ENCODE measurements at places on chromosomes 2 and 18.
A peak's percentile ranks its signal among the peaks of the same experiment; 100 is the strongest.

DNA sequence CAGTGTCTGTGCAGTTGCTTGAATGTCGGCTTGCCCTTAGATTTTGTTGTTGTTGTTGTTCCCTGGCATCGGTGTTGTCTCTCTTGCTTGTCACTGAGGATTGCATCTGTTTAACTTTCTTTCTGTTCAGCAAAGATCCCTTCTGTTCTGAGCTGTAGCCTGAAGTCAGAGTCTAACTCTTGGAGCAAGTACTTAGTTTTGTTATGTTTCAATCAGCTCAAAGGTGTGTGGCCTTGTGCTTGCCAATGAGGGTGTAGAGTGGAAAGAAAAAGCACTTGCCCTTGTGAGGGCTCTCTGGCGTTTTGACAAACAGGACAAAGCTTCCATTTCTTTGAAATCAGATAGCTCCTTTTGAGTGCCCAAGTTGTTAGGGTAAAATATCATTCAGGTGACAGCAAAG, 757.1 kb upstream of the CDH7 start:
- no peak for DNase-seq

DNA sequence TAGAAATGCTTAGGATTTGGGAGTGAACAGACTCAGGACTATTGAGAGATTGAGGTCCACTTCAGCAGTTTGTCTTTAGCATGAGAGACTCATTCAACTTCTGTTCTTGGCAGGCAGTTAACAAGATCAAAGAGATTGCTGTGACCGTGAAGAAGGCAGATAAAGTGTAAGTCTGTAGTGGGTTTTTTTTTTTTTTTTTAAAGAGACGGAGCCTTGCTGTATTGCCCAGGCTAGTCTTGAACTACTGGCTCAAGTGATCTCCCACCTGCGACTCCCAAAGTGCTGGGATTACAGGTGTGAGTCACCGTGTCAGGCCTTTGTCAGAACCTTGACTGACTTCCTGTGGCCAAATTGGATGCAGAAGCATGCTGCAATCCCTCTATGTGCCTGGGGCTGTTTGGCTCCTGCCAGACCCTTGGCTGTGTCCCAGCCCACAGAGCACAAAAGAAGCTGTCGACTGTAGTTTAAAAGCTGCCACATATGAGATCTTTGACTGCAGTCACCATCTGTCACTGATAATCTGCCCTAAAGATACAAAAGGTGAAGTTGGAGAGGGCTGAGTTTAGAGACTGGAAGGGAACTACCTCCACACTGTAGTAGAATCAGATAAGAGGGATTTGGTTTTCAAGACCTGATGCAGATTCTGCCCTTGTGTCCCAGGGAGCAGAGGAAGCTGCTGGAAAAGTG, 9.9 kb downstream of the CCT7 start:
- DNase-seq, result no peak

DNA sequence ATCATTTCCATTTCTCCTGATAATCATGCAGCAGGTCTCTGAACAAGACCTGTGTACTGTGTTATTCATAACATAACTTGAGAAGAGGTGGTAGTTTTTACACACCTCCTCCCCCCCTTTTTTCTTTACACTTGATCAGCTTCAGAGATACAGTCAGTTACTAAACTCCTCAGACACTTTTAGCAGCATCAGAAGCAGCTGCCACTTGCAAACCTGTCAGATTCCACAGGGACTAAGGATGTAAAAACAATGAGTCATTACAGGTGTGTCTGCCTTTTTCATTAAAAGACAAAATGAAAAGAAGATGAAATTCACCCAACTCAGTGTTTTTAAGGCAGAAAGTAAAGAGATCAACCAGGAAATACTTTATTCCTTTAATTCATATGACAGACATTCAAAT, 254.0 kb downstream of the NRXN1 start:
- DNase-seq, result no peak

GRCh38 chr2:215098875-215099274, 39.6 kb downstream of the ABCA12 start:
- no peak for DNase-seq

- no peak for DNase-seq
Observed at GRCh38 chr18:64693766-64694165, 544.9 kb upstream of the LINC00305 start.

DNA sequence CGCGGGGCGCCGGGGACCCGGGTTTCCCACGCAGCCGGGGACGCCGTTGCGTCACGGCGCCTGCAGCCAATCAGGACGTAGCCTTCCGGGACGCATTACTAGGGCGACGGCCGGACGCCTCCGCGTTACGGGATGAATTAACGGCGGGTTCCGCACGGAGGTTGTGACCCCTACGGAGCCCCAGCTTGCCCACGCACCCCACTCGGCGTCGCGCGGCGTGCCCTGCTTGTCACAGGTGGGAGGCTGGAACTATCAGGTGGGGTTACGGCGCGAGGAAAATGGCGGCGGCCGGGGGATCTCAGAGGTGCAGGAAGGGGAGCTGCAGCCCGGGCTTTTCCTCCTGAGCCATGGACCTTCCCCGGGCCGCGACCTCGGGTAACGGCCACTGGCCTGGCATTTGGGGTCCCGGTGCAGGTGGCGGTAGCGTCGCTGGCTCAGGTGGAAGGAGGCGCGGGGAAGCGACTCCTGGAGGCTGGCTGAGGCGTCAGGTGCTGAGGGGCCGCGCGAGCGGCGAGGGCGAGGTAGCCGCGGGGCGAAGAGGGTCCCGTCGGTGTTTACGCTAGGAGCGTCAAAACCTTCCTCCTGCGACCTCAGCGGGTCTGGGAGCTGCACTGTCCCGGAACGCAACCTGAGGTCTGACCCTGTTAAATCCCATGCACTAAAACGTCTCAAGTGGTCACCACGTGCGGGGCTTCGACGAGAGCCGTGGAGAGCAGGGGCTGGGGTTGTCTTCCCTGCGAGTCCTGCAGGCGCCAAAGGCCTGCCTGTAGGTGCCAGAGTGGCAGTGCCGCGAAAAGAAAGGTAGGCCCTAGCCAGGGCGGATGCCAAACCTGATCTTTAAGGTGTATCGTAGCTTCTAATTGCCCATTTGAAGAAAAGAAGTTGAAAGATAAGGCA, at the start of gene LCLAT1:
Gene LCLAT1 (plus strand): TSS at position 98 of the 897 bp plus-strand sequence. CDS start 78,345 bp downstream, outside the sequence.
- peak; percentile 24 for DNase-seq

GRCh38 chr2:15814403-15814802, 125.9 kb upstream of the MYCN start:
- DNase-seq, result no peak

Data from GOT3 (cell line).